ENCODE measurements at places on chromosomes 6 and 20.

GRCh38 chr20:23926944-23927872 lies 47.7 kb upstream of the CST5 start:
- no peak for DNase-seq

- DNase-seq: no peak
Observed at GRCh38 chr20:8127553-8128255, 4.4 kb upstream of the PLCB1 start.

GRCh38 chr6:168582571-168582981 lies 141.6 kb downstream of the SMOC2 start:
- no peak for DNase-seq

- no peak for DNase-seq
Observed at GRCh38 chr6:3308106-3308505, 49.4 kb downstream of the PSMG4 start.

GRCh38 chr6:165745492-165745891 lies 82.5 kb upstream of the PDE10A start:
- no peak for DNase-seq

GRCh38 chr20:63099456-63100173 lies 92.9 kb upstream of the BHLHE23 start:
- no peak for DNase-seq

All from thymus (tissue), 14 donors.